Ureter (tissue), 1 donor: ENCODE measurements at places on chromosomes 5 and 9.

- DNase-seq, result no peak
Observed at GRCh38 chr5:92678640-92679039, 902.4 kb downstream of the NR2F1-AS1 start.

DNA sequence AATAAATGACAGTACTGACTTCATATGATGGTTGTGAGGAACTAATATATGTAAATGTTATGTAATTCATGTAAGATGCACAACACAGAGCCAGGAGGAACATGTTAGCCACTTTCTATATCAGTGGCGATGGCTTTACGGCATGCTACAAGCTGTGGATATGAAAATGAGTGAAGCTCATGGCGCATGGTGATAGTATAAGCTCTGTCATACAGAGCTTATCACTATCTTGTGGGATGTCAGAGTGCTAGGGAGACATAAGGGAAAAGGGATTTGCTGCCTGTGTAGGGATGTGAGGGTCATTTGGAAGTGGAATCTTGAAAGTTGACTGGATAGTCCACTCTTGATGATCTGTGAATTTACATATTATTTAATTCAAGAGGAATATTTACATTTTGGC lies 13.6 kb downstream of the CPEB4 start:
- no peak for DNase-seq

DNA sequence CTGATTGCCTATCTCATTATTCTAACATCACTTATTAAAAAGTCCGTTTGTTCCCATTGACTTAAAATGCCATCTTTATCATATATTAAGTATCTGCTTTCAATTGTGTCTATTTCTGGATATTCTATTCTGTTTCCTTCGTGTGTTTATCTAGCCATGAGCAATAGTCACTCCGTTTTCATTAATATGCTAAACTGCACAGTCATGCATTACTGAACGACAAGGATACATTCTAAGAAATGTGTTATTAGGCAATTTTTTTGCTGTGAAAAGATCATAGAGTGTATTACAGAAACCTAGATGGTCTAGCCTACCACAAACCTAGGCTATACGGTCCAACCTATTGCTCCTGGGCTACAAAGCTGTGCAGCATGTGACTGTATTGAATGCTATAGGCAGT lies 482.9 kb downstream of the IRX1 start:
- DNase-seq, result no peak

- no peak for DNase-seq
Observed at GRCh38 chr5:53243403-53243802, 133.8 kb upstream of the MOCS2 start.

GRCh38 chr9:98039607-98040017 lies 16.9 kb upstream of the NANS start:
- DNase-seq, result no peak

- DNase-seq, result no peak
Observed at GRCh38 chr5:14269395-14269794, 126.3 kb downstream of the TRIO start.

GRCh38 chr9:13358128-13358527 lies 78.6 kb upstream of the MPDZ start:
- no peak for DNase-seq

- DNase-seq, result no peak
Observed at GRCh38 chr9:110541950-110542349, 37.6 kb downstream of the SVEP1 start.

GRCh38 chr5:150274811-150275210 lies 14.8 kb downstream of the CAMK2A start:
- DNase-seq, result no peak

DNA sequence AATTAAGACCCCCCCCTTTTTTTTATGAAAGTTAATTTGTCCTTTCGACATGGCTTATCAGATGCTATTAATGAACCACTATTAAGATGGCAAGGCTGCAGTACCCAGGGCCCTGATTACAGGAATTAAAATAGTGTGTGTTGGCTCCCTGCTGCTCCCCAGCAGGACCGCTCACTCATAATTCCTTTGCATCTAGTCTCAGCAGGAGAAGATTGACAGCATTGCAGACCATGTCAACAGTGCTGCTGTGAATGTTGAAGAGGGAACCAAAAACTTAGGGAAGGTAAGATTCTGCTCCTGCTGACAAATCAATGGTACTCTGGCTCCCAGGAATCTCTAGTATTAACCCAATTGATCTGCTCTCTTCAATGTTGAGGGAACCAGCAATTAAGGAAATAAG lies 61.0 kb downstream of the STX17 start:
- DNase-seq, result no peak

- DNase-seq, result no peak
Observed at GRCh38 chr9:127165116-127165515, 42.7 kb upstream of the ANGPTL2 start.

DNA sequence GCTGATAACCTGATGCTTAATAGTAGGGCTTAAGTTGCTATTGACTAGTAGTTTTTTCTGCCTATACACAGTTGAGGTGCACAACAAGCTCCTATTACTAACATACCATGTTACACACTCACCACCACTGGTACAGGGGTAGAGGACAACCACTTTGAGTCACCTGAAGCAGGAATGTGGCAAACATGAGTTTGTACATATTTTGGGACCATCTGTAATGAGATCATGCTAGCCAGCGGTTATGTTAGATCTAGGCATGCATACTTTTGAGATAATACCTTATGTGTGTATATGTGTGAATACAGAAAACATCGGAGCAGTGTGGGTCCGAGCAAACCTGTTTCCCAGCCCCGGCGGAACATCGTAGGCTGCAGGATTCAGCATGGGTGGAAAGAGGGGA lies 72.8 kb upstream of the NXNL2 start:
- no peak for DNase-seq

DNA sequence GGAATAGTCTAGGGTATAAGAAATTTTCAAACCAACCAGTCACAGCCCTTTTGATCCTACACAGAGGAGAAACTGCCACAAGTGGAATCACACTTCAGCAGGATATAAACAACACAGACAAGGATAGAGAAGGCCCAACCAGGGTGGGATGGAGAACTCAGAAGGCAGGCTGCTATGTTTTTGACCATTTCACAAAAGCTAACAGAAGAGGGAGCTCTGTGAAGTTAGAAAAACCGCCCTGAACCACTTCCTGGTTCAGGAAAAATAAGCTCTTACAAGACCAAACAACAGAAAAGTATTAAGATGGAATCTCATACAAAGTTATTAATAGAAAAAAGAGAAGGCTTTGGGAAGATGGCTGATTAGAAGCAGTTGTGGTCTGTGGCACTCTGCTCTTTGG lies 960 bp upstream of the IFNB1 start:
- no peak for DNase-seq

DNA sequence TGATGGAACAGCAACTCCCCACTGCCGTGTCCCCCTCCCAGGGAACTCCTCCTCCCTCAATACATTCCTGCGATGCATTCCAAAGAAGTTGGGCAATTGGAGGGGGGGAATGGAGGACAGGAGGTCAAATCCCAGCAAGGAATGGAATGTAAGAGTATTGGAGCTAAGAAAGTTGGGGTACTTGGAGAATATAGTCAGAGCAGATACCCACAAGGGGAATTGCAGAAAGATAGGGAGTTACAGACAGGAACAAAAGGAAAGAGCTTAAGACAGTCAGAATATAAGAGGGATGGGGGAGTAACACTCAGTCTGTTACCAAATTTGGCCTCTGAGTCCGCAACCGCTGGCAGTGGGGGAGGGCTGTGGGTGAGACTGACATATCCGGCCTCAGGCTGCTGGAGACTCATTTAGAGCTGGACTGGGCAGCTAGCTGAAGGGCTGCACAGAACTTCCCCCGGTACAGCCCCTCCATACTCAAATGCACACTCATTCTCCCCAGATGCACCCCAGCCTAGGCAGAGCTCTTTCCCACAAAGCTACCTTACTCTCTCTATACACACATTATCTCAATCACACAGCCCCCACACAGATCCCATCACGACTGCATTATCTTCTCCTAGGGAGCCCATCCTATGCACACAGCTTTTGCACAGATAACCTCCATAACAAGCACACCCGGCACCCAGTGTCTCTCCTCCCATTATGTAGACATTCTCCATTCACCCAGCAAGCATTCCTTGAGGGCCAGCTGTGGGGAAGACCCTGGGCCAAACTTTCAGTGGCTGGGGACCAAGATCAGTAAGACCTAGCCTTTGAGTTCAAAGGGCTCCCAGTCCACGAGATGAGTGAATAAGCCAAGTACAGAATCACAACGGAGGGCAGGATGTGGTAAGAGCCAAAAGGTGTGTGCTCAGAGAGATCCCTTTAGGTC lies 3.7 kb downstream of the TLN1 start:
- DNase-seq, result peak; percentile 82

GRCh38 chr9:121333950-121334773 lies 35.9 kb downstream of the STOM start:
- peak; percentile 26 for DNase-seq

DNA sequence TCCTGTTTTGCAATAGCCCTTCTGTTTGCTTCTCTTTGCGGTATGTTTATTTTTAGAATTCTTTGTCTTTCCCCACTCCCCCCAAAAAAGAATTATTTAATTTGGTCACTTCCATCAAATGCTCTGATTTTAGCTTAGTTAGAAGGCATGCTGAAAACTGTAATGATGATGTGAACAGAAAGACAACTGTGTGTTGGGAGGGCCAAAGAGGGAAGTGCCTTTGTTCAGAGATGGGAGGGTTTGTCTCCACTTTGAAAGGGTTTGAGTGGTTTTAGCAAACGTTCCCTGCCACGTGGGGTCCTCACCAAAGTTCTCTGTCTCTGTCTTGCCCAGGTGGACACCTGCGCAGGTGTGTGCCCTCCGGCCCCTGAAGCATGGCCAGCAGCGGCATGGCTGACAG lies 41.9 kb downstream of the SYK start:
- DNase-seq, result peak; percentile 15

DNA sequence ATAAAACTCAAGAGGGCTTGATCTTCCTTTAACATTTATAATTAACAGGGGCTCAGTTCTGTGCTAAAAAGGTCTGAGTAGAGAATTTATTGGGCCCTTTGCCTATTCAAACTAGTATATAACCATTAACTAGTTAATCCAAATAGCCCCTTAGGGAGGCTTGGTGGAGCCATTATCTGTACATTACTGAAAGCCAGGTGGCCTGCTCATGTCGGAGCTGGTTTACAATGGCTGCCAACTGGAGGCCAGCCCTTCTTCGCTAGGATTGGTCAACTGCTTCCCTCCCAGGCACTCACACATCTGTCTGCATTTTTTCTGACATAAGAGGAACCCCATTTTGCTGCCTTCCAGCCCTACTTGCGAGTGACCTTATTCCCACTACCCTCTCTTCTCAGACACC lies 30.4 kb upstream of the NDFIP1 start:
- DNase-seq, result no peak

DNA sequence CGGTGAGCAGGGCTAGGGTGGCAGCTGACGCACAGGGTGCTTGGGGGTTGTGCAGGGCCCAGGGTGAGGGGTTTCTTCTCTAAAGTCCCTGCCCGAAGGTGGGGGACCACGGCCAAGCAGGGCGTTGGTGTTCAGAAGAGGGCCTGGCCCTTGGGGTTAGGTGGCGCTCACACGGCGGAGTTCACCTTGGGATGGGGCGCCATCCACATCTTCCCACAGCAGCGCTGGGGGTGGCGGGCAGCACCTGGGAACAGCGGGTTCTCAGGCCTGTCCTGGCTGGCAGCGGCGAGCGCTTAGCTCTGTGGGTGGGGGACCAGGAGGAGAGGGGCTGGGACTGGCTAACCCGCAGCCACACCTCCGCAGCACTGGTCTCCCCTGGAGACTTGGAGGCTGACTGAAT lies 6.1 kb downstream of the GPSM1 start:
- DNase-seq, result no peak

- DNase-seq, result no peak
Observed at GRCh38 chr9:137127301-137128157, 11.4 kb upstream of the GRIN1 start.

DNA sequence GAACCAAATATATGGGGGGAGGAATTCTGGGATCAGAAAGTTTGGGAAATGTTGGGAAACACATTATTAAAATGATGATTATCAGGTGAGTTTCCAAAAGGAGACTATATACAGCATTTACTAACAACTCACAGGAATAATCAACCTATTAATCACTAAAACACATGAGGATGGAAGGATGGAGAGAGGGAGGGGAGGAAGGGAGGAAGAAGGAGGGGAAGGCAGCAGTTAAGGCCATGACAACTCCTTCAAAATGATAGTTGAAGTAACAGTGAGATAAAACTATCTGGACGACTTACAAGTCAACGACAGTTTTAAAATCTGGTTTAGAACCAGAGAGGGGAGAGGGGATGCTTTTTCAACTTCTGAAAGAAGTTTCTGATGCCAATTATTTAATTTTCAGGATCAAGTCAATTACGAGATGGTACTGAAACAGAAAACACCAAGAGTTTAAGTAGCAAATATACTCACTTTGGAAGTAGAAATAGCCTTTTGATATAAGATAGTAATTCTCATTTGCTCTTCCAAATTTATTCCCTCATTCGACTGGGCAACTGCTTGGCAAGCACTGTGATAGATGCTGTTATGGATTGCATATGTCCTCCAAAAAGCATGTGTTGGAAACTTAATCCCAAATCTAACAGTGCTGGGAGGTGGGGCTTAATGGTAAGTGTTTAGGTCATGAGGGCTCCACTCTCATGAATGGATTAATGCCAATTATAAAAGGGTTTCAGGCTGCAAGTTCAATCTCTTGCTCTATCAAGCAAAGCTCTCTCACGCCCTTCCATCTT lies 30.4 kb downstream of the FBXW11 start:
- DNase-seq, result no peak

DNA sequence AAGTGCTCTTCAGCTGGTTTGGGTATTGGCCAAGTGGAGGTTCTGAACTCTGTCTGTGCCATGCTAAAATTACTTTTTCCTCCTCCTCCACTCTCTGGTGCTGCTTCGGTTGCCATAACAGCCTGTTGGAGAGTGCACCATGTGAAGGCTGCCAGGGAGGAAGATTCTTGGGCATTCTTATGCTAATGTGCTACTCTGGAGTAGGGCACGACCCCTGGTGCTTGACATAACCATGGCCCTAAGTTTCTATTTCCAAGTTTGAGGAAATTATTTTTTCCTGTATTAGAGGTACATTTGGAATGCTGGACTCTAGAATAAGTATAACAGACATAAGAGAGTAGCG lies 111.6 kb downstream of the ARHGAP26 start:
- DNase-seq, result no peak

DNA sequence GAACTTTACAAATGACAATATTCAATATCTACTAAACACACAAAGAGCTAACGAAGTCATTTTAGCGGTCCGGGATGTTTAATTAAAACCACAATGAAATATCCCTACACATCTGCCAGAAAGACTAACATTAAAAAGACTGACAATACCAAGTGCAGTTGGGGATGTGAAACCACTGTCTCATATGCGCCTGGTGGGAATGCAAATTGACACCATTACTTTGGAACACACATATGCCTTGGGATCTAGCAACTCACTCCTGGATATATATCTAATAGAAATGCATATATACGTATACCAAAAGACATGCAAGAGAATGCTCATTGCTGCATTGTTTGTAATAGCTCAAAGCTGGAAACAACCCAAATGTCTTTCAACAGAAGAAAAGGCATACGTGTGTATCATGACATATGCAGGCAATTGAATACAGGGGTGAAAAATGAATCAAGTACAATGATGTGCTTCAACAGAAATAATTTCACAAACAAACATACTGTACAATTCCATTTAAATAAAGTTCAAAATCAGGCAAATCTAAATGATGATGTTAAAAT lies 153.3 kb downstream of the CARTPT start:
- no peak for DNase-seq
